ENCODE measurements at places on chromosomes 6 and 20.

- no peak for DNase-seq
Observed at GRCh38 chr6:64081453-64081852, 445.9 kb downstream of the PHF3 start.

DNA sequence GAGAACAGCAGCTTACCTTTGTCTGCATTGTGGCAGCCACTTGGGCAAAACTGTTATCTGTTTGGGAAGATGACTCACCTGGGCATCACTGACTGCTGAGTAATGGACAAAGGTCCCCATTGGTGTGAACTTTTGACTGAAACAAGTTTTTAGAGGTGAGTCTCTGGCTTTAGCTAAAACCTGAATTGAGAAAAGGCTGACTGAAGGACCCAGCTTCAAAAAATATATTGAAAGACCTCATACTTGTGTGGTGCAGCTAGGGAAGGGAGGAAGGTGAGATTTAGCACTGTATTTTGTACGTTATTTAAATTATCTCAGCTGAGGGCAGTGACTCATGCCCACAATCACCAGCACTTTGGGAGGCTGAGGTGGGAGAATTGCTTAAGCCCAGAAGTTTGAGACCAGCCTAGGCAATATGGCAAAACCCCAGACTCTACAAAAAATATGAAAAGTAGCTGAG is 4.5 kb upstream of the CITED2 start:
- DNase-seq, result no peak

- no peak for DNase-seq
Observed at GRCh38 chr6:44609051-44609612, 221.6 kb downstream of the CDC5L start.

- DNase-seq, result no peak
Observed at GRCh38 chr6:132952031-132952867, 137.9 kb downstream of the RPS12 start.

- DNase-seq, result peak; percentile 85
Observed at GRCh38 chr6:166598441-166599138, 12.1 kb upstream of the RAMACL start.

DNA sequence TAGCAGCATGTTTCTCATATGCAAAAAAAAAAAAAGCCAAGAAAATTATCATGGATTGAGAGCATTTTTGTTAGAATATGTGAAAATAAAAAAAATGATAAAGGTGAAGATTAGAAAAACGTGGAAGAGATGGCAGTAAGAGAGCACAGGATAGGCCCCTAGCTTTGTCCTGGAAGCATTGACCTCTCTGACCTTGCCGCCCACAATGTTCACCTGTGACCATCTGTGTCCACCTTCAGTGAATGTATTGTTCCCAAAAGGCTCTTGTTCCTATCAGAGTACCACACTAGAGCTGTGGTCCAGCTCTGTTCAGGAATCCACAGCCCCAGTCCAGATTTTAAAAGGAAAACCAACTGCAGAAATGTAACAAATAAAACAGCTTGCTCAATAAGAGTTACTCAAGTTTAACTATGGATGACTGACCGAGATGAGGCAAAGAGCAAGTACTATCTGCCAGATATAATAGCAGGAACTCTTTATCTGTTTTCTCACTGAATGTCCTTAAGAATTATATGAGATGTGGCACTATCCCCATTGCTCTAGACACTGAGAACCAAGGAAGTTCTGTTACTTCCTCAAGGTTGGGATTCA is 287.7 kb upstream of the STXBP5 start:
- no peak for DNase-seq

DNA sequence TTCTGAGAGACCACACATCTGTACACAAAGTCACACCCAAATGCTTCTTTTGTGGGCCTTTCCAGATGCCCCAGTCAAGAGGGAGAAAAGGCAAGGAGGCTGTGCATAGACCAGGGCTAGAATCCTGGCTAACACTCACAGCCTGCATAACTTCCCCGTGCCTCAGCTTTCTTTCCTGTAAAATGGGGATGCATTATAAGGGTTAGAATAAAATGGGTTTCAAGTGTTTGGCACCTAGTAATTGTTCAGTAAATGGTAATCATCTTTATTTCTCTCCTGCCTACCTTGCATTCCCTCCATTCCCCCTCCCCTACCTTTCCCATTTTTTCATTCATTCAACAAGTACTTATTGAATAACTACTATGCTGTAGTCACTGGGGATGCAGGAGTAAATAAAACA is 29.4 kb downstream of the UNC5CL start:
- no peak for DNase-seq

DNA sequence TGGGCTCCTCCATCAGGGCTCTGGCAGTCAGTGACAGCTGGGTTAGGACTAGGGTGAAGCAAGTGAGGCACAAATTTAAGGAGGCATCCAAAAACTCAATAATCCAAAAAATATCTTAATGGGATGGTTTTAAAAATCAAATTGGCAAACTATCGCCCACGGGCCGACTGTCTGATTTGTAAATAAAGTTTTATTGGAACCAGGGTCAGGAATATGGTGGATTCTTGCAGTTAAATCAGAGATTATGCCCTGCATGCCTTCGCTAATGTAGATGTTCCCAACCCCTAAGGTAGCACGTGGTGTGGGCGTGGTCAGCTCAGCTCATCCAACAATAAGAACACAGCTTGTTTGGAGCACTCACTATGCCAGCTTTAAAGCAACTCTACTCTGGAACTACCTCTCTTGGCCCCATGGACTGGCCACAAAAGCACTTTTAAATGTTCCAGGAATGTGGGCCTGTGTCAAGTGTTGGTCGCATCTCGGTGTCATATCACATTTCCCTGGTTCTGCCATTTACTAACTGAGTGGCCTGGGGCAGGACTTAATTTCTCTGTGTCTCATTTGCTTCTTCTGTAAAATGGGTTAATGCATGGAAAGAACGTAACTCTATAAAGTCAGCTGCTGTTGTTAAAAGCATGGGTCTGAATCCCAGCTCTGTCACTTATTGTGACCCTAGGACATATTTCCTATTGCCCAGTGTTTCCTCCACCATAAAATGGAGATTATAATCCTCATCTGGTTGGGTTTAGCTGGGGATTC is 7.0 kb downstream of the TP53RK start:
- no peak for DNase-seq

DNA sequence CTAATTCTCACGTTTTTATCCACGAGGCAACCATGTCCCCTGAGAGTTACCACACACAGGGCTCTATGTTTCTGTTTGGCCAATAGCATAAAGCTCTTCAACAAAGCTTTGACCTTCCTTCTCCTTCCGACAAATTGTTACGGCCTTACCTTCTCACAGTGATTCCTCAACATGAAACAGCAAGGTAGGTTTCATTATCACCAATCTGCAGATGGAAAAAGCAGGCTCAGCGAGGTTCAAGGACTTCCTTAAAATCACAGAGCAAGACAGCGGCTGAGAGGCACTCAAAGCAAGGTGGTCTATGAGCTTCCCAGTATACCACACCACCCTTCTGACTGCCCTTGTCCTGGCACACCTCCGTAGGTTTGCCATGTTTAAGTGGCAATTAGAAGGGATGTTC is 360.0 kb downstream of the CD83 start:
- DNase-seq, result no peak

GRCh38 chr6:166423781-166424180 is 41.0 kb upstream of the MPC1 start:
- no peak for DNase-seq

DNA sequence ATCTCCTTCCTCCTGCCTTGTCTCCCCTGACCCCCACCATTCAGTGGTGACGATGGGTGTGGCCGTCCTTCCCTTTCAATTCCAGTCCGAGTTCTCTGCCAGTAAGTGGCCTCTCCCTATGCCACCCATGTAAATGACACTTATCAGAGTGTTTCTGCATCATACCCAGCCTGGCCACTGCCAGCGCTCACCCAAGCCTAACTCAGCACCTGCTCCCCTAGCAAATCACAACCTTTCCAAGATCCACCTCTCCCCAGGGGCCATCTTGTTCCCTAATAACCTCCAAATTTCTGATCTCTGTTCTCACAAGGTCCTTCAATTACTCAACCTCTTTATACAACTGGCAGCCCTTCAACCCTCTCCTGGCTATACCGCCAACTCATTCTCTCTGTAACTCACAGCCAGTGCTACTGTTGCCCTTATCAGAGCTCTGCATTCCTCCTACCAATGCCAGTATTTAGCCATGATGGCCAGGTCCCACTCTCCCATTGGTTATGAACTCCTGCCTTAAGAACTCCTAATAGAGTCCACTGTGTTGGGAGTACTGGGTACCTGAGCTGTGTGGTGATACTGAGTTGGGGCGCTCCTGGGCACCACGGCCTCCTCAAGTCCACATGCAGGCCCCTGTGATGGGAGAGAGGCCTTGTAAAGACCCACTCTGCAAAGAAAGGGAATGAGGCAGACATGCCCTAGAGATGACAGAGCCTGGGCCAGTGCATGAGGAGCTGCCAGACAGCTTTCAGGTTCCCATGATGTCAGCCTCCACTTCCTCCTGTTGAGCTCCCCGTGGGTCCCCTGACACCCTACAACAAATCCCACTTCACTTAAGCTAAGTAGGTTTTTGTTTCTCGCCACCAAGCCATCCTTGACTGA is 187.4 kb upstream of the RREB1 start:
- no peak for DNase-seq

DNA sequence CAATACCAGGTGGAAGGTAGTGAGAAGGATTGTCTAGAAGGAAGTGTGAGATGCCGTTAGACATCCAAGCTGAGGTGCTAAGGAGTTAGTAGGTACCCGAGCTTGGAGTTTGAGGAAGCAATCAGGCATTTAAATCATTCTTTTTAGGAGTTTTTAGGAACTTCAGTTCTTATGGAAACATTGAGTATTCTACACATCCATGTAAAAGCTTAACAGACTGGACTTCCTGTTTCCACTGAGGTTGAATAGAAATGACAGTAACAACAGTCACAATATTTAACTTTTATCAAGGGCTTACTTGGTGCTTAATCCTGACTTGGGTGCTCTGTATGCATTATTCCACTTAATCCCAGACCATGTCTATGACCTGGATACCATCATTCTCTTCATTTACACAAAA is 136.4 kb downstream of the UST start:
- no peak for DNase-seq

DNA sequence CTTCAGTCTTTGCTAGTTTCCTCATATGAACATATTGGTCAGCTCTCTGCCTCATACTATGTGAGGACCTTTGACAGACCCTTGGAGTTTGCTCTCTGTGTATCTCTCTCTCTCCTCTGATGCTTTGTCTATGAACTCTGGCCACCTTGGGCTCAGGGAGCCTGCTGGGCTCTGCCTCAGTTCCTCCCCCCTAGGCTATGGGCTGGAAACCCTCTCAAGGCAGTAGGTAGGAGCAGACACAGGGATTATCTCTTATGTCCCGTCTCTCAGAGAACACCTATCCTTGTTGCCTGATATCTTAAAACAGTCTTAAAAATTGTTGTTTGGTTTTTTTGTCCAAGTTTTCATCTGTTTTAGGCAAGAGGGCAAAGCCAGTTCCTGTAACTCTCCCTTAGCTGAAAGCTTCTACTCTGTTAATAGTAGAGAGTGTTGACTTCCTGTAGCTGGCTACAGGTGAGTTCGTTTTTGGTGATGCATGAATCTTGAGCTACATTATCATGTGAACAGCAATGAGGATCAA is 68.3 kb downstream of the BCAS1 start:
- no peak for DNase-seq

- no peak for DNase-seq
Observed at GRCh38 chr6:156563714-156564113, 213.5 kb upstream of the ARID1B start.

GRCh38 chr6:16781348-16782169 is 20.3 kb upstream of the ATXN1 start:
- no peak for DNase-seq

- DNase-seq, result no peak
Observed at GRCh38 chr20:40111282-40111681, 577.8 kb downstream of the MAFB start.

GRCh38 chr20:20837574-20838021 is 125.2 kb upstream of the RALGAPA2 start:
- peak; percentile 32 for DNase-seq

DNA sequence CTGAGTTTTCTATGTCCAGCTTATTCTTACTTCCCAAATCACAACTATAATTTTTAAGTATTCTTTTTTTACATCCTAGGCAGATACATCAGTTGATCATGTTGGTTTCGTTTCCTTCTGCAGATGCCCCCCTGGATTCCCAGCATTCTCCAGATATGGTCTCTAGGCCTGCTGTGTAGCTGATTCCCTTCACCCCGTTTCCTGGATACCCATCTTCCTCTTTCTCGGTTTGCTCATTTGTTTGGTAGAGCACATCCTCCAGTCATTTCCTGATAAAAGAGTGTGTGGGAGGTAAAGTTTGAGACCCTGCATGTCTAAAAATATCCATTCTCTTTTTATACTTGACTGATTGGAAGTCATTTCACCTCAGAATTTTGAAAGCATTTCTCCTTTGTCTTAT is 66.4 kb downstream of the ANKS1A start:
- no peak for DNase-seq

DNA sequence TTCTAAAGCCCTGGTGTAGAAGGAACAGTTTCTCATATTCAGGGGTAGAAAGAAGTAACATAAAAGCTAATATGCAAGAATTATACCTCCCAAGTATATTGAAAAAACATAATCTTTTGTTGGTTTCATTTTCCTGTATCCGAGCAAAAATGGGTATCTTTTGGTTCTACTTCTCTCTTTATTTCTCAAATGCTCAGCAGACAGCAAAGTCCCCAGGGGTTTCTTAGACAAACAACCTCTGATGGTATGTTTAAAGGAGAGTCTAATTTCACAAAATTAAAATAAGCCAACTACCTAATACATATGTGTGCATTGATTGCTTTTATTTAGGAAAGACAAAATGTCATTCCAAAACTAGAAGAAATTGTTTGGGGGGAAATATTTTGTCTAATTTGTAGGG is 131.0 kb downstream of the TSHZ2 start:
- DNase-seq, result no peak

GRCh38 chr6:157143171-157143889 is 180.0 kb downstream of the TMEM242 start:
- DNase-seq, result no peak

GRCh38 chr6:52127957-52128356 is 40.5 kb upstream of the PKHD1 start:
- DNase-seq, result no peak

GRCh38 chr20:14148042-14148441 is 152.7 kb downstream of the MACROD2 start:
- no peak for DNase-seq

DNA sequence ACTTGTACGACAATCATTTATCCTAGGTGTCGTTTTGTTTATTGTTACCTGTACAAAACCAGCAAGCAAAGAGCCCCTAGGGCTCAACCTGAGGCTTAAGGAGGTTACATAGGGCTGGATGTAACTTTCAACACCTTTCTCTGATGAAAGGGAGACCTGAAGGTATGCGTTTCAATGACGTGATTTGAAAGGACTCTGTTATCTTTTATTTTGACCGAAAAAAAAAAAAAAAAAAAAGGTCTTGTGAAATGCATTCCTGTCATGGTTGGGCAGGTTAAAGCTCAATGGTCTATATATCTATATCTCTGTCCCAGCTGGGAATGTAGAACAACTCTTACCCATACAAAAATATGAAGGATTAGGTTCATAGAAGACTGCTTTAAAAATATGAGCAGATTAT is 78.7 kb upstream of the SASH1 start:
- no peak for DNase-seq

- DNase-seq, result no peak
Observed at GRCh38 chr6:2829253-2829652, 12.4 kb downstream of the SERPINB1 start.

All from tibial artery (tissue), 4 donors.